ENCODE measurements at places on chromosomes 2 and 18. TPM values are rescaled to one million over a fixed set of nuclear protein-coding genes. Genes with fewer than 3 reads are reported as not detected.

- DNase-seq = no peak
Observed at GRCh38 chr2:201436141-201436540, 15.1 kb downstream of the TRAK2 start.

DNA sequence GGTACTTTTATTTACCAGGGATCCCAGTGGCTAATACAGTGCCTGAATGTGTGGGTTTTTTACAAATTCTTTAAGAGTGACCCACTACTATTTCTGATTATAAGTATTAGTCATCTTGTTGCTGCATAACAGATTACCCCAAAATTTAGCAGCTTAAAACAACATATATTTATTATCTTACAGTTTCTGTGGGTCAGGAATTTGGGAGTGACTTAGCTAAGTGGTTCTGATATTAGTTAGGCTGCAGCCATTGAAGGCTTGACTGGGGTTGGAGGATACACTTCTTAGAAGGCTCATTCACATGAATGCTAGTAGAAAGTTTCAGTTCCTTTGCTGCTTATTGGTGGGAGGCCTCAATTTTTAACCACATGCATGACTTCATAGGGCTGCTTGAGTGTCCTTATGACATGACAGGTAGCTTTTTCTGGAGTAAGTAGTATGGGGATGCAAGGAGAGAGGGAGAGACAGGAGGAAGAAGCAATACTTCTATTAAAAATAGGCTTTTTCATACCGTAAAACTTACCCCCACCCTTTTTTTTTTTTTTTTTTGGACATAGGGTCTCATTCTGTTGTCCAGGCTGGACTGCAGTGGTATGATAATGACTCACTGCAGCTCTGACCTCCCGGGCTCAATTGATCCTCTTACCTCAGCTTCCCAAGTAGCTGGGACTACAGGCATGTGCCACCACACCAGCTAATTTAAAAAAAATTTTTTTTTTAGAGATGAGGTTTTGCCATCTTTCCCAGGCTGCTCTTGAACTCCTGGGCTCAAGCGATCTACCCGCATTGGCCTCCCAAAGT is 13.3 kb upstream of the POLE4 start:
- no peak for DNase-seq

DNA sequence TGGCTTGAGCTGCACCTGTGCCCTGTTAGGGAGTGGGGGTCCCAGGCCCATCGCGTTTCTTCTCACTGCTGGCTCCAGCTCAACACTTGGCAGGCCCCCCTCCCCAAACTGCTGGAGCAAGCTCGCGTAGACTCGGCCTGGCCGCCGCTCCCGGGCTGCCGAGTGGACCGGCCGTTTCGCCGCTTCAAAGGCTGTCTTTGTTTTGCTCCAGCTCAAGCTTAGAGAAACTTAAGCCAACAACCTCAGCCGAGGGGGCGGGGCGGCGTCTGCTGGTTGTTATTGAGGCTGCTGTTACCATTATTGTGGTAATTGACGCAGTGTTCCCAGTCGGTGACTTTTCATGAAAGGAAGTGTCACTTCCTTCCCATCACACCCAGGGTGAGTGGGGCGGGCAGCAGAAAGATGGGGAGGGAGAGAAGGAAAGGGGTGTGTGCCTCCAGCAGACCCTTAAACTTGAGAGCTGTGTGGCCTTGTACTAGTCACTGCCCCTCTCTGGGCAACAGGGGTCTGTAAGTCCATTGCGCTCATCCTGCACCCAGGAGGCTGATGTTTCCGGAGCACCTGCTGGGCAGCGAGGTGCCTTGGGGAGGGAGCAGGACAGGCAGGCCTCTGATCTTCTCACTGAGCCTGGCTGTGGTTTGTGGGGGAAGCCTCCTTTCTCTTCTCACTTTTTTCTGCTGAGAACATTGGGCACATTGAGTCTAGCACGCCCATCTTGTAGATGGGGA is 2.1 kb downstream of the ARID5A start:
- no peak for DNase-seq

GRCh38 chr2:8488001-8488738 is 193.7 kb upstream of the ID2 start:
- DNase-seq = no peak

- no peak for DNase-seq
Observed at GRCh38 chr18:67600181-67601180, 84.0 kb upstream of the DSEL start.

GRCh38 chr2:182650704-182651103 is 65.4 kb upstream of the DNAJC10 start:
- DNase-seq = peak; percentile 19

GRCh38 chr2:37790462-37790861 is 119.0 kb upstream of the CDC42EP3 start:
- DNase-seq = no peak

- DNase-seq = no peak
Observed at GRCh38 chr2:199627417-199627816, 169.7 kb upstream of the SATB2 start.

DNA sequence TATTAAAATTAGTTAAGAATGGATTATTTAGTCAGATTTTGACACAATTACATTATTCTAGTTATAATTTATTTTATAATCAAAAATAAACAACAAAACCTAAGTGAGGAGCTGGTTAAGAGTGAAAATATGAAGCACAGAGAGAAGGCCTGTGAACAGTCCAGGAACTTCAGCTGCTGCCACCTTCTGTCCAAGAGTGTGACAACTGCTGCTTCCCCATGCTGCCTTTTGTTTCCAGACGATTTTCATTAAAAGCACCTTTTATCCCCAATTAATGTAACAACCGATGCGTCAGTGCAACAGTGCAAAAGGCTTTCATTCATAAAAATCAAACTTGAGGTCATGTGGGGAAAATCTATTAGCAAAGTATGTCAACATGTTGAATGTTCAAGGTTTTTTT is 363.6 kb downstream of the CTNNA2 start:
- DNase-seq = no peak

DNA sequence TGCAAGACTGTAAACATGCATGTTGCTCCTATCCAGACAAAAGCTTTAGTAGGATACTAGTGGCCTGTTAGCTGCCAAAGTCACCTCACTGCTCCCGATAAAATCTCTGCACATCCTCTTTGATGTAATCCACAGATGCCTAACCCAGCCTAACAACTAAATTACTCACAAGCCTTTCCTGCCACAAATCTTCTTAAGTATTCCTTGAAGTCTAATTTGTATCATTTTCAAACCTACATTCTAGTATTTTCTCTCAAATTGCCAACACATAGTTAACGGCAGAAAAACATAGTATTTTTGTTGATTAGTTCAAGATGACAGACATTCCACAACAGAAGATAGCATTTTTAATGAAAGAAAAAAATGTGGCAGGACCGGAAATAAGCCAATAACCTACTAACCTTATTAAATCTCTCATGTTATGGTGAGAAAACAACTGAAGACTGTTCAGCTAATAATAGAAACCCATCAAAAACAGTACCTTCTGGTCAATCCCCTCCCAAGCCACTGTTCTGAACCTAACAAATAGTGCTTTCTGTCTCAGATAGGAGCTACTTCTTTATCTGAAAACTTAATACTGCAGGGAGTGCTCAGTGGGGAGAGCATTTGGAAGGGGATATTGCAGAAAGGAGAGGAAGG is at the start of gene MPP4:
TSS of gene MPP4 (minus strand) at position 57 of the 639 bp plus-strand sequence. CDS start 4,690 bp downstream, outside the sequence.
- DNase-seq = no peak

GRCh38 chr2:59584958-59585357 is 968.5 kb downstream of the BCL11A start:
- DNase-seq = no peak

DNA sequence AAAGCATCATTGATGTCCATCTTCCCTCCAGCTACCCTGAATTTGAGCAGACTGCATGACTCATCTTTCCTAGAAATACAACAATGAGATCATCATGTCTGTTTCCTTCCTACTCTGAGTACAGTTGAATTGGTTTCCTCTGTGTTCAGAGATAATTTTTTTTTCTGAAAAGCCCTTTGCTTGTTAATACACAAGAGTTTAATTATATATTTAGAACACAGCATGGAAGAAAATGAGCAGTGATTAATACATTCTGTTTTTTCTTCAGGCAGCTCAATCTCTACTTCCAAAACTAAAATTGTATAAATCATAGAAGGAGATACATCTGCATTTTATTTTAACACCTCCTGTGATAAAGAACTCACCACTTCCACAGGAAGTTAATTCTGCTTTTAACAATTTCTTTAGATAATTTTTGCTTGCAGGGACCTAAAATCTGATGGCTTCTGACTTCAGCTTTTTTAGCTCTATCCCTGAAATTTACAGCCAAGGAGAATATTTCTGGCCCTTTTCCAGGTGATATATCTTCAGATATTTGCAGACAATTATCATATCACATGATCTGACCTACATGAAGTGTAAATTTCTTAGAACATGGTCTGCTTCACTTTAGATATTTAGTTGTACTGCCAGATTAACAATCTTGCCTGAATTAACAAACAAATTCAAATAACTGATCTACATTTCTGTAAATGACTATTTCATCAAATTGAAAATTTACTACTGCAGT is 249.0 kb downstream of the TRIB2 start:
- DNase-seq = no peak

DNA sequence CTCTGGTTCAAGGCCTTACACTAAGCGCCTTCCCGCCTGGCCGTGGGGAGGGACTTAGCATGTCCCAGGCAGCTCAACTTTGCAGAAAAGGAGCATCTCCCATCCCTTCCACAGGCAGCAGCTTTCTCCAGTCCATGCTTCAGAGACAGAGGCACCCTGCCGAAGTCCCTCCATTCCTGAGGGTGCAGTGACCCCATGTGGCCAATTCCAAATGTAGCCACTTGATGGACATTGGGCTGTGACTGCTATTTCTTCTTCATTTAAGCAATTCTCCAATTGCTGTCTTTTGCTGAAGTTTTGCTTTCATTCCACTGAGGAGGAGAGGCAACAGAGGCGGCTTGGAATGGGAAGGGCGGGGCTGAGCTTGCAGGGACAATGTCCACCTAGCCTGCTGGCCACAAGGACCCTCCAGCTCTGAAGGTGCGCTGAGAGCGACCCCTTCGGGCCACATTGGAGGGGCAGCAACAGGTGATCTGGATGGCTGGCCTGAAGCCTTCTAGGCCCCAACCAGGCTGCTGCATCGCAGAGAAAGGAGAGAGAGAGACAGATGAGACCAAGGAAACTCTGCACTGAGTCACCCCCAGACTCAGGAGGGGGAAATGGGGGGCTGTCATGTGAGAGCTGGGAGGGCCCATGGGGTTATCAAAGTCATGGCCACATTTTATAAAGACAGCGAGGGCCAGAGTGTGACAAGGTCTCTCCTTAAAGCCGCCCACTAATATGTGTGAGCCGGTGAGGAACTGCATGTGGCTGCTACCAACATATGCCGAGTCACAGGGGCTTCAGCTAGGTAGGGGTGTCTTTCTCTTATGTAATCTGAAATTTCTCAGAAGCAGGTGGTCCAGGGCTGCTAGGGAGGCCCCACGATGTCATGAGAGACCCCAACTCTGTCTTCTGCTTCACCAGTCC is 61.3 kb downstream of the LONRF2 start:
- DNase-seq = peak; percentile 60

- DNase-seq = no peak
Observed at GRCh38 chr2:176105730-176106580, 1.1 kb upstream of the HOXD11 start.

- no peak for DNase-seq
Observed at GRCh38 chr18:28176948-28177827, at the start of gene CDH2. Gene CDH2, minus strand, starts transcription at chr18:28177130. Its CDS starts 108 bp downstream, at chr18:28177022.

GRCh38 chr2:112795774-112796173 is 11.5 kb upstream of the IL1A start:
- no peak for DNase-seq

DNA sequence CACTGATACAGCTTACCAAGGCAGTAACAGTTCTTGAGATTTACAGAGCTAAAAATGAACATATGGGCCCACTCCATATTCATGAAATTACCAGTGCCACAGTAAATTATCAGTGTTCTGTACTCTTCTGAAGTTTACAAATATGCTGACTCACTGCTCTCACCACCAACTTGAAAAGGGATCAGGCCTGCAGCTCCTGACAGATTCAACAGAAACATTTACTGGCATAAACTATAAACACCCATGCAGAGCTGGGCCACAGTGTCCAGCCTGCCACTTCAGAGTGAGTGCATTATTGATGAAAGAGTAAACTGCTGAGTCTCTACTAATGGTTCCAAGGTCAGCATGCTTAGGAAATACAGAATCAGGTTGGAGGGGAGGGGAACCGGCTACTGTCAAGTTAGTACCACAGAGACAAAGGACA is 83.1 kb downstream of the FARSB start:
- no peak for DNase-seq

DNA sequence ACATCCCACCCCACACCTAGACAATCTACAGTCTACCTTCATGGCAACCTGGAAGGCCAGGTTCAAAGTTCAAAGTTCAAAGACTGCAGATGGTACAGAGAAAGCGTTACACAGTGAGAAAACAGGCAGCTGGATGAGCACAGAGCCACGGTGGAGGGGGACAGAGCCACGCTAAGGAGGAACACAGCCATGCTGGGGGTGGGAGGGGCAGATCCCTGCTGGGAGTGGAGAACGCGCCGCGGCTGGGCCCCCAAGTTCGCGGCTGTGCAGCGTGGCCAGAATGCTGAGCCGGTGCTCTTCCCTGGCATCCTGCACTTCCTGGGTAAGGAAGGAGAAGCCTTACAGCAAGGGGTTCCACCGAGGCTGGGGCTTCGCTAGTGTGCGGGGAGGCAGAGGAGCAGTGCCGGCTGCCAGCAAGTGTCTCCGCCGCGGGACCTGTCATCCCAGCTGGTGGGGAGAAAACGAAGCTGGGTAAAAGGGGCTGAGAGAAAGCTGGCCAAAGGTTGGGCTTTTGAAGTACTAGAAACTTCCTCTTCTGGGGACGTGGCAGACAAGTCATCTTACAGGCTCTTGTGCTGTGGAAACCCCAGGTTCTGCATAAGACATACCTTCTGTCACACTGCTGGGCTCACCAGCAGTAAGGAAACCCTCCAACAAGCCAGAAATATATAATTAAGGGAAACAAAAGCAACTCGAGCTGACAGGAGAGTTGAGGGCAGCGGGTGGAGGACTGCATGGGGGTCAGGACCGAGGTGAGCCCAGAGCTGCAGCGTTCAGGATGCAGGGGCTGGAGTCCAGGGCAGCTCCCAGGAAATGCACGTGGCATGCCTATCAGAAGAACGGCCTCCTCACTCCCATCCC is 115.5 kb downstream of the HDAC4 start:
- DNase-seq = no peak

DNA sequence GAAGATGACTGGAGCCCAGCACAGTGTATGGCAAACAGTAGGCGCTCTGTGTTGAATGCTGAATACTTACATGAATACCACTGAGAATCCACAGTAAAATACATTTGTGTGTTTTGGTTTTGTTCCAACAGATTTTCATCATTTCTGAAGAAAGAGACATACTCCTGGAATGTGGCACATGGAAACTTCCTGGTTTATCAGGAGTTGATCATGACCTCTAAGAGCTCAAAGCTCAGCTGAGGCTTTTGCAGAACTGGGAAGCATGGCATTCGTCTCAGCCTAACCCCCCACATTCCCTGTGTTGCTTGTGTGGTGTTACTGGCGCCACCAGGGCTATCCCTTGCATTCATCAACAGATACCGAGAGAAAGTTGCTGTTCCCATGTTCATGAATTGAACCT is 316.9 kb upstream of the REV1 start:
- DNase-seq = no peak

GRCh38 chr2:112658839-112659667 is 13.3 kb downstream of the SLC20A1 start:
- DNase-seq = no peak

HDAC4 gene
- 13.0 TPM for polyA plus RNA-seq

ABCB11 gene
- polyA plus RNA-seq = 0.13 TPM

CFC1 gene
- not detected for polyA plus RNA-seq

SPAG16 gene
- polyA plus RNA-seq = 76.2 TPM

UGT1A5 gene
- not detected for polyA plus RNA-seq

All from right renal cortex interstitium (tissue), 3 donors.